ENCODE measurements at places on chromosomes 12 and 14. TPM values are rescaled to one million over a fixed set of nuclear protein-coding genes. Genes with fewer than 3 reads are reported as not detected.

Gene NEK9
- polyA plus RNA-seq, result 27.8 TPM

Gene TAS2R30
- polyA plus RNA-seq, result not detected

Gene LRRC9
- polyA plus RNA-seq, result under 0.01 TPM

Gene BCL7A
- polyA plus RNA-seq, result 1.0 TPM

Gene SLC41A2
- polyA plus RNA-seq, result 0.47 TPM

Gene NANOG
- polyA plus RNA-seq, result 0.02 TPM

Gene RNU7-1
- not detected for polyA plus RNA-seq

Gene MUCL1
- polyA plus RNA-seq, result not detected

Gene KRT86
- polyA plus RNA-seq, result 0.04 TPM

Gene MMAB
- polyA plus RNA-seq, result 50.3 TPM

Gene DHH
- 0.06 TPM for polyA plus RNA-seq

Gene NXPH4
- polyA plus RNA-seq, result 1.3 TPM

Gene IL22
- polyA plus RNA-seq, result 0.36 TPM

Gene MORN3
- polyA plus RNA-seq, result 0.12 TPM

Gene GRIP1
- polyA plus RNA-seq, result 1.5 TPM

Gene CCDC88C
- polyA plus RNA-seq, result 11.0 TPM

Gene PIANP
- 0.10 TPM for polyA plus RNA-seq

Gene PRICKLE1
- 0.91 TPM for polyA plus RNA-seq

Gene FSCB
- polyA plus RNA-seq, result not detected

Gene TSHR
- not detected for polyA plus RNA-seq

Gene GPR65
- polyA plus RNA-seq, result 0.22 TPM

Gene DAO
- not detected for polyA plus RNA-seq

Gene RHOJ
- 2.5 TPM for polyA plus RNA-seq

Gene SERPINA9
- polyA plus RNA-seq, result not detected

Gene DPPA3
- not detected for polyA plus RNA-seq

Gene TMPO
- 29.1 TPM for polyA plus RNA-seq

Gene MEG3
- polyA plus RNA-seq, result 9.7 TPM

Gene SOX5
- polyA plus RNA-seq, result 0.33 TPM

Gene POTEG
- polyA plus RNA-seq, result not detected

Gene B3GNT4
- 0.62 TPM for polyA plus RNA-seq

Gene MIPOL1
- 2.2 TPM for polyA plus RNA-seq

Gene RNASE7
- polyA plus RNA-seq, result 33.9 TPM

Gene GPD1
- 0.32 TPM for polyA plus RNA-seq

Gene TPH2
- polyA plus RNA-seq, result not detected

Gene KRT77
- polyA plus RNA-seq, result not detected

Gene SLC25A47
- polyA plus RNA-seq, result 0.01 TPM

Gene TMEM179
- polyA plus RNA-seq, result 0.06 TPM

Gene KLRK1
- polyA plus RNA-seq, result 3.8 TPM

Gene PHLDA1
- 46.3 TPM for polyA plus RNA-seq

Gene SIX4
- polyA plus RNA-seq, result 0.04 TPM

Gene PTHLH
- 6.8 TPM for polyA plus RNA-seq

Gene GLT1D1
- polyA plus RNA-seq, result 0.06 TPM

Gene RBMS2
- polyA plus RNA-seq, result 6.7 TPM

Gene NUBPL
- polyA plus RNA-seq, result 1.7 TPM

Gene RDH16
- polyA plus RNA-seq, result 0.69 TPM

Gene KCNMB4
- polyA plus RNA-seq, result 0.51 TPM

Gene EGLN3
- 18.2 TPM for polyA plus RNA-seq

Gene BCL2L2
- 35.0 TPM for polyA plus RNA-seq

Gene SLC5A8
- polyA plus RNA-seq, result 0.02 TPM

Gene LALBA
- not detected for polyA plus RNA-seq

Gene OR6C6
- not detected for polyA plus RNA-seq

Gene VIPAS39
- 10.0 TPM for polyA plus RNA-seq

Gene LRRC10
- polyA plus RNA-seq, result not detected
